NCI-H1417 treated with DMSO at 0.1 percent for 48 hours (cell line): ENCODE measurements at places on chromosomes 2 and 18.

DNA sequence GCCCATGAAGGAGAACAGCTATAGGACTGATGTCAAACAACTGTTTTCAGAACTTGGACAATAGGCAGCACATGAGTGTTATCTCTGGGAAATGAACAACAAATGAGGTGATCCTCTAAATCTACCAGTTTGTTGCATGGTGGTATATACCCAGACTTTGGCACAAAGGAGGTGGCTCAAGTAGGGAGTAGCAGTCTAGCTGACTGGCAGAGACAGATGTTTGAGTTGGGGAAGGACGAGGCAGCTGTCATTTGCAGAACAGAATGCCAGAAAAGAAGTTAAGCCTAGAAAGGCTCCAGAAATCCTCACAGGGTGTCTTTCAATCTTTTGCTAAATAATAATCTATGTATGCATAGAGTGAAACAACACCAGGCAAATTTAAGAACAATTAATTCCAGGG lies 47.4 kb downstream of the RPE start:
- DNase-seq, result no peak

GRCh38 chr2:186842373-186842772 lies 6.6 kb downstream of the ZSWIM2 start:
- DNase-seq, result no peak

DNA sequence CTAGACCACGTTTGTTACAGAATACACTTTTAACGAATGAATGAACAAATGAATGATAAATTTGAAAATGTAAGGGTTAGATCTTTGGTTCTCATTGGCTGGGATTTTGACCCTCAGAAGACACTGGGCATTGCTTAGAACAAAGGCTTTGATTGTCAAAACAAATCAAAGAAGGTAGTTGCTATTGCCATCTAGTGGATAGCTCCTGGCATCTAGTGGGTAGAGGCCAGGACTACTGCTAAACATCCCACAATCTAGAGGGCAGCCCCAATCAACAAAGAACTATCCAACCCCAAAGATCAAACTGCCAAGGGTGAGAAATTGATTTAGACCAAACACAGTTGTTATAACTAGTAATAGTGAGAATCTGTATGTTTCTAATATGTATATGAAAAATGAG lies 552.3 kb downstream of the KCNJ3 start:
- DNase-seq, result no peak

DNA sequence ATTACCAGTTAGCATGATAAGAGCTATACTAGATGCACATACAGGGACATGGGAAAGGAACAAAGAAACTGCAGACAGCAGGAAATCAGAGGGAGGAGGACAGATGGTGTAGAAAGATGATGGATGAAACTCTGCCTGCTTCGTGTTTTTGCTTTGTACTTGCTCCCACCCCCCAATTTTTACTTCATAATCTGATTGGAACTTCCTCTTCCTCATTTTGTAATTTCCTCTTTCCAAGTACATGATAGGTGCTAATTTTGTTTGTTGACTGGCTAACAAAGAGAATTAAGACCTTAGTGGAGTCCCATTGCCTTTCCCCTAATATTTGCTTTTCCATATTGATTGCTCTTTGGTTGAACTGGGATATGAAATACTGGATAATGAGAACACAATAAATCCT lies 76.0 kb upstream of the PELI1 start:
- no peak for DNase-seq

DNA sequence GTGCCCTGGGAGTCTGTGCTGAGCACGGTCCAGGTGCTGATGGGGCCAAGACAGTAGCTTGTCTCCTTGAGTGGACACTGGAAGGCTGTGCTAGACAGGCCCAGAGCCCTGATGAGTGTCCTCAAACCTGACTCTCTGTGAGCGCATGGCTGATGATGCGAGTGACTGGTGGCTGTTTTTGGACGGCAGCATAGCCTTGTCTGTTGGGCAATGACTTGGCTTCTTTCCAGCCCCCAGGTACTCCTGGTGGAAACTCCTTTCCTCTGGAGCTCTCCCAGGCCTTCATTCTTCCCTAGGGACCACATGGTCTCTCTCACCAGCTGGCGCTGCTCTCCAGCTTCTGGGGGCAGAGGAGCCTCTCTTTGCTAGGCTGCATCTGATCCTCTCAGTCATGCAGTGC lies 207.6 kb upstream of the SMIM21 start:
- DNase-seq, result no peak

GRCh38 chr2:122368576-122369243 lies 613.3 kb downstream of the TSN start:
- DNase-seq, result no peak

DNA sequence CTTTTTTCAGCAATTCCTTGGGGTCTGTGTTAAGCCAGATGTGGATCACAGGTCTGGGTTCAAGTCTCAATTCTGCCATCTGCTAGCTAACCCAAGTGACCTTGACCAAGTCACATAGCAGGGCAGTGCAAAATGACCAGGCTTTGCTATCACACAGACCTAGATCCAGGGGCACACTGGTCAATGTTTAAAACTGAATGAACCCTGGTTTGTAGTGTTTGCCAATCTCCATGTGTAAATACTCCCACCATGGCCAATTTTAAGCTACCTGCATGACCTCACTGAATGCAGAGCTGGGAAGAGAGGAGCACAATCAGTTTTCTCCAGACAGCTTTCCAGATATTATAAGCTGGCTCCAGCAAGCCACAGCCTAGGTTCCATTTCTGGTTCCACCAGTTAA lies 142.9 kb downstream of the CHST9 start:
- DNase-seq, result no peak

DNA sequence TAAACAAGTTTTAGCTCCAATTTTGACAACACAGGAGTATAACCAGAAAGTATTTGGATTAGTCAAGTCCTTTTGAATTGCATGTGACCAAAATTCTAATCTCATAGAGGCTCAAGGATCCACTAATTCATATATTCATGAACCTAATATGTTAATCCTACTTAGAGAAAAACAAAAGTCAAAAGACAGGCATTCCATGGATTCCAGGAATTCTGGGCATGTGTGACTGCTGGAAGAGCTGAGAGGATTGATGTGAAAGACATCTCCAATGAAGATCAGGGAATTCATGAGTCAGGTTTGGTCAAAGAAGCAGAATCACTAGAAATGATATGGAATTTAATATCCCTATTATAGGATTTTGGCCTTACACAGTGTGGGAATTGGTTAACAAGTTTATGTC lies 1494.6 kb upstream of the DDX18 start:
- DNase-seq, result no peak

GRCh38 chr18:27378431-27379095 lies 193.5 kb upstream of the CHST9 start:
- DNase-seq, result no peak

- no peak for DNase-seq
Observed at GRCh38 chr2:230318190-230319121, 8.5 kb upstream of the SP140L start.

- no peak for DNase-seq
Observed at GRCh38 chr2:180591947-180592346, 388.5 kb upstream of the UBE2E3 start.

DNA sequence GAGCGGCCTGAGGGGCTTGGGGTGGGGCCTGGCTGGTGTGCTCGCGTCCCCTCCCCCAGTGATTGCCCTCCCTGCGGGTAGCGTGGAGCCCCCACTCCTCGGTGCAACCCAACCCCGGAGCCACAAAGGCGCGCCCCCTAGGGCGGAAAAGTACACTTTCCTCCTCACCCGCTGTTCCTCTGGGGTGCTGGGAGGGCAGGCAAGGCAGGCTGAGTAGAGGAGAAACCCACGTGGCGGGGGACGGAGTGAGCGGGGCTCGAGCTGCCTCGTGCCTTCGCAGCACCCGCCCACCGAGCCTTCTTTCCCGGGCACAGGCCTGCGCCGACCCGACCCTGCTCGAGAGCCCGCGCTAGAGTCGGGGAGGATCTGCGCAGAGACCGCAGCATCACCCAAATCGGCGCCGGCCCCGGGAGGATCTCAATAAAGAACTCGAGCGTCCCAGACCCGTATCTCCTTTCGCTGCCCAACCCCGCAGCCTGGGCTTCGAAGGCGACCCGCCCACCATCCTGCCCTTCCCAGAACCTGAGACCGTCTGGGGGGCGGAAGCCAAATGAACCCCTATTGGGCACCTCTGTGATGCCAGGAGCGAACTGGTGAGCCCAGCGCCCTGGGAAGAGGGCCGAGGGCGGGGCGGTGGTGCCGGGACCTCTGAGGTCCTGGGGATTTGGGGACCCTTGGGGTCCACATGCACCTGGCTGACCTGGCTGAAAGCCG lies 1.5 kb downstream of the UCN start:
- DNase-seq, result no peak

- no peak for DNase-seq
Observed at GRCh38 chr2:16420421-16420820, 245.2 kb downstream of the CYRIA start.

GRCh38 chr2:7121851-7122250 lies 204.6 kb downstream of the RNF144A start:
- DNase-seq, result no peak

DNA sequence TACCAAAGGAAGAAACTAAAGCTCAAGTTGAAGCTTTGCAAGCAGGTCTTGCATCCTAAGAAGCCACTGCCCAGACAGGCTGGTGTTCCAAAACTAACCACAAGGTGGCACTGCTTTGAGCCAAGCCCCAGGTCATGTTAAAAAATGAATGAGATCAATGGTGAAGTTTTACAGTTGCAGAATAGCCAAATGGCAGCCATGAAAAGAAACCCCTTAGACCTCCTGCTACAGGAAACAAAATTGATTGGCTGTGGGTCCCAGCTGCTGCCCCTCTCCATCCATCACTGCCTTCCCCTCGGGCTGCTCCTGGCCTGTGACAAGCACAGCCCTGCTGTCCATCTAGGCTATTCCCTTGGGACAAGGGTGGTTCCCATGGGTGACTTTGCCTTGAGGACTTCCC lies 20.7 kb upstream of the MREG start:
- DNase-seq, result no peak

GRCh38 chr2:45331410-45331786 lies 279.7 kb downstream of the SRBD1 start:
- no peak for DNase-seq

GRCh38 chr2:127661072-127661649 lies 14.2 kb downstream of the LIMS2 start:
- DNase-seq, result no peak

DNA sequence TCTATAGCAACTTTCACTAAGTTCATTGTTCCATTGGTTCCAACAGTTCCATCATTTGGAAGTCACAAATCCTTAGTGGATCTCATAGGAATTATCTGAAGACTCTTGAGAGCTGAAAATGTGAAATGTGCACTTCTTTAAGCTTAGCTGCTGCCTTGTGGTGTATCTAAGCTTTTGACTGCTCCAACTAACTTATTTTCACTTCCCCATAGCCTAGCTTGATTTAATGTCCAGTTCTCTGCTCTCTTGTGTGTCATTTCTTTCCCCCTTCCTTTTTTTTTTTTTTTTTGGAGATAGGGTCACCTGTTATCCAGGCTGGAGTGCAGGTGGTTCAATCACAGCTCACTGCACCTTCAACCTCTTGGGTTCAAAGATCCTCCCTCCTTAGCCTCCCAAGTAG lies 34.9 kb upstream of the CD302 start:
- no peak for DNase-seq

DNA sequence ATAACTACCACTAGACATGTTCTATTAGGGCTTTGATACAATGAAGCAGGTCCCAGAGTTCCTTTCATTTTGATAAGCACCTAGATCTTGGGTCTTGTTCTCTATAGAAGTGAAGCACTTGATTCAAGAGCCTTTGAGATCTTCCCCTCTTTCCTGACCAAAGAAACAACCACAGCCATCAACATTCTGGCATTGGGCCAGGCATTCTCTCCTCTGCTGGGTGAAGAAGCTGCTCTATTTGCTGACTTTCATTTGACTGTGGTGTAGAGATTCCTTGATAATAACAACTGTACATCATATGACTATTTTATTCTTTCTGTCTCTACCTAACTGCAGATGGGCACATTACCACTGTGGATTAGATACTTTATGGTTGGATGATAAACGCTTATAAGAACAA lies 96.6 kb upstream of the LYPD1 start:
- DNase-seq, result no peak

- no peak for DNase-seq
Observed at GRCh38 chr2:47083886-47084687, 71.0 kb downstream of the STPG4 start.

GRCh38 chr2:240413813-240414429 lies 21.5 kb upstream of the GPC1 start:
- DNase-seq, result no peak

DNA sequence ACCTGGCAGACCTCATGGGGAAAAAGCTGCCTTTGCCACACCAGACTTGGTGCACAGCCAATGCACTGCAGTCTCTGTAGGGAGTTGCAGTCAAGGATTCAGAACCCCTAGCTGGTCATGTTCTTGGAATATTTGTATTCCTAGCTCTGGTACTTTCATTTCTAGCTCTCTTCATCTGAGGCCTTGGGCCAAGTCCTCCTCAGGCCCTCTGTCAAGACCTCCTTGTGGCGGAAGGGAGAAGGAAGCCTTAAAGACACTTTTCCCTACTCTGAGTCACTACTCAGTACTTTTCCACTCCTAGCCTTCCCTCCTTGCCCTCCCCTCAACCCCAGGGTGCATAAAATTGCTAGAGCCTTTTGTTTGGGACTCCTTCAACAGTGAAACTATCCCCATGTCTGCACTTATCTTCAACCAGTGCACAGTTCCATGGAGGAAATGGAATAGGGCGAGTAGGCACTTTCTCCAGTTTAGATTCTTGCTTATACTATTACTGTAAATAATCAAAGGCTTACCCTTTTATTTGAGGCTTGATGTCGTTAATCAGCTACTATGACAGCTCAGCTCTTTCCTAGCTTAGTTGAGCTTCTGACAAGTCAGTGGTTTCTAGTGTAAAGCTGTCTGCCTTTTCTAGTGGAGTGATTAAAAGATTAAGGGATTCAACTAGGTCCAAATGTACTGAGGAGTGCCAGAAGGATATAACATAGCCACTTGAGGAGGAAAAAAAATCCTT lies 15.8 kb downstream of the M1AP start:
- DNase-seq, result no peak

DNA sequence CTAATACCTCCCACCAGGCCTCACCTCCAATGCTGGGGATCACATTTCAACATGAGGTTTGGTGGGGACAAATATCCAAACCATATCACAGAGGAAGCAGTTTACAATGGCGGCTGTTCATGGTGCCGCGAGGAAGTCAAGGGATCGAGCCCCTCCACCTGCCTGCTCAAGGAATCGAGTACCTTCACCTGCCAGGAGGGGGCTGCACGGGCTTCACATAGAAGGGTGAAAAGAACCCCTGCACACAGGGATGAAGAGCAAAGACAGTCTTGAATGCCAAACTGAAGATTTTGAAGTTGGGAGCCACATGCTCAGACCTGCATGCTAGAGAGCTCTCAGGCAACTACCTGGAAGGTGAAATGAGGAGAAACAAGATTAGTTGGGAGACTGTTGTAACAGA lies 110.3 kb downstream of the KCNF1 start:
- no peak for DNase-seq

- DNase-seq, result no peak
Observed at GRCh38 chr2:190596993-190597392, 51.9 kb upstream of the NAB1 start.

GRCh38 chr2:157559890-157560289 lies 68.8 kb downstream of the ACVR1C start:
- DNase-seq, result no peak

GRCh38 chr2:224551693-224552092 lies 33.5 kb downstream of the CUL3 start:
- no peak for DNase-seq

GRCh38 chr2:122391726-122392125 lies 636.3 kb downstream of the TSN start:
- no peak for DNase-seq

GRCh38 chr18:28109781-28110560 lies 67.0 kb downstream of the CDH2 start:
- no peak for DNase-seq
